Stimulated activated CD8-positive, alpha-beta memory T cell treated with anti-CD3 and anti-CD28 coated beads, Interleukin-4, amount 100 ng/mL, for 4 hours (primary cell): ENCODE measurements at places on chromosomes 4 and X.
A peak's percentile ranks its signal among the peaks of the same experiment; 100 is the strongest.

GRCh38 chr4:10198365-10198764, 81.8 kb upstream of the WDR1 start:
- no peak for DNase-seq

DNA sequence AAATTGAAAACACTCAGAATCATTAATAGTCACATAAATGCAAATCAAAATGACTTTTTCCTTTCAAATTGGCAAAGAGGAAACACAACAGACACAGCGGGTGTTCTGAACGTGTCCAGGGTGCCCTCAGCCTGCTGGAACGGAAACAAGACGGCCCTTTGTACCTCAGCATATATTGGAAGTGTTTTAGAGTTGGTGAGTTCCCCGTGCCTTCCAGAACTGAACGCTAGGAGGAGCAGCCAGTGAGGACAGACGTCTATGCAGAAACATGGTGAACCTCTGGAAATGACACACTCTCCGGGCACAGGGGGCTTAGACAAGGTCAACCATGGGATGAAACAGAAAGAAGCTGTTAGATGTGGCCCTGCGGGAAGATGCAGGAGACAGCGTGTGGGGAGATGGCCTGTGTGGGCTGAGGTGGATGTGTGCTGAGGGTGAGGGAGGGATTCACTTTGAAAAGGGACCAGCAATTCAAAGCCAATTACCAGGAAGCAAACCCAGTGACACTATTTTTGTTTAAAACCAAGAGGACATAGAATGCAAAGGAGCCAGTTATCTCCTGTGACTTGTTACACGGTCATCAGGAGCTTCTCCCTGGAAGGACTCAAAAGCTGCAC, 40.4 kb downstream of the RNF212 start:
- DNase-seq = peak; percentile 21

DNA sequence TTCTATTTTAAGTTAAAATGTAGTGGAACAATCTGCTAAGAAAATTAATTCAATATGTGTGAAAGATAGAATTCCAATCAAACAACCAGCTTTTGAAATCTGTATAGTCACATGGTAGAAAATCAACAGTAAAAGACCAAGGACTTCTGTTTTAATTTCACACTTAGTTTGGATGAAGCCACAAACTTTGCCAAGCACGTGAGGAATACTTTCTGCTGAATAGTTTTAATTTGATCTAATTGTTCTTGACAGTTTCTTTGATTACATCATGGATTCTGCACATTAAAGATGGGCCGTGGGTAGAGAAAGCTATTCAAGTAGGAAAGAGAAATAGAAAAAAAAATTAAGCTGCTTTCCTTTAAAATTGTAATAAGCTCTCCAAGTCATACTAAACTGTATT, 137.9 kb upstream of the FAM241A start:
- DNase-seq = no peak

GRCh38 chr4:5137927-5138326, 86.6 kb downstream of the STK32B start:
- no peak for DNase-seq

DNA sequence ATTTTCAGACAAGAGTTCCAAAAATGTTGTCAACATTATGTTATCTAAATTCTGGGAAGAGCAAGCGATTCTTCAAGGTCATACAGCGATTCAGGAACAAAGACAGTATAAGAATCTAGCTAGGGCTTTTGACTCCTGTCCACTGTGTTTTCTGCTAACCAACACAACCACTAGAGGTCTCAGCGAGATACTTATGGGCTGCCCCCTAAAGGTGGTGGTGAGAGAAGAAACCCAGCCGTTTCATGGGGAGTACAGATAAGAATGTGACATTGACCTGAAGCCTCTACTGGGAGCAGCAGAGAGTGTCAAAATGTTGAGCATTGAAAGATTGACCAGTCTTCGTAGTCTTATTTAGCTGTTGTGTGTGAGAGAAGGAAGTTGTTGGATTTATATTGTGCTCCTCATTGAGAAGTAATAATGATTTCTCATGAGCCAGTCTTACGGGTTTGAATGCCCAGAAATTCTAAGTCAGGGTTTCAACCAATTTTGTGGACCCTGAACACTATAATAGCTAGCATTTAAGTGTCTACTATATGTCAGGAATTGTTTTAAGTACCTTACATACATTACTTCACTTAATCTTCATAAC, 168.3 kb downstream of the SPRY1 start:
- DNase-seq = peak; percentile 16

GRCh38 chr4:181308476-181309312, 934.5 kb upstream of the TENM3 start:
- DNase-seq = no peak

GRCh38 chr4:107818301-107818910, 6.3 kb upstream of the SGMS2 start:
- DNase-seq = no peak
